ENCODE measurements at places on chromosomes 1 and 21.

DNA sequence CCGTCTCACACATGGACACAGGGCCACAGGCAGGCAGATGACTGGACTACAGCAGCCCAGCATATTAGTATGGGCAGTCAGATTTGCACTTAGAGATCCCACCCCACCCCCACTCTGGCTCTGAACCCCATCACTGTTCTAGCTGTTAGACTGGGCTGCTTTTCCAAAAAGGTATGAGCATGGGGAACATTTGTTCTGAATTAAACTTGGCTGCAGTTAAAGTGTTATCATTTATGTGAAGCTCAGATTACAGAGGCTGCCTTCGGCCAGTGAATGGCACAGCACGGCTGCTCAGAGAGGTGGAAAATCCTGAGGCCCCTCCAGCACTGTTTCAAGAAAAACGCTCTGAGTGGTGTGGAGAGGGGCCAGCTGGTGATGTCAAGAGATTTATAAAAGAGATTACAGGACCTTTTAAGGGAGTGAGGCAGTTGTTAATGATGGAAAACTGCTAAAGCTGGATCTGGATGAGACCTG lies 6.9 kb upstream of the NOS1AP start:
- DNase-seq: no peak

DNA sequence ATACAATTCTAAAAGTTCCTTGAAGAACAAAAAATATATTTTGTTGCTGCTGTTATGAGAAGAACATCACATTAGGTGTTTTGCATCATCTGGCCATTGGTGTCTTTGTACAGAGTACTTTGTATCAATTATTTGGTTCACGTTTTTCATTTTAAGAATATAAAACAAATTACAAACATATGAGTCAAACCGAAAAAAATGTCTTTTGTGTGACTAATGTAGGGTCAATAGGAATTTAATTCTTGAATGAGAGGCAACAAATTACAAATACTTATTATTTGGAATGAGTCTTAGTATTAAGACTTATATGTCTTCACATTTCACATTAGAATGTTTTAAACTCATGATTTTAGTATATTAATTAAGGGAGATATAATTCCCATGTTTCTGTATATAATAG lies 54.8 kb downstream of the NR5A2 start:
- no peak for DNase-seq

- DNase-seq: peak; percentile 93
Observed at GRCh38 chr1:22662318-22662717, 9.3 kb downstream of the C1QB start.

DNA sequence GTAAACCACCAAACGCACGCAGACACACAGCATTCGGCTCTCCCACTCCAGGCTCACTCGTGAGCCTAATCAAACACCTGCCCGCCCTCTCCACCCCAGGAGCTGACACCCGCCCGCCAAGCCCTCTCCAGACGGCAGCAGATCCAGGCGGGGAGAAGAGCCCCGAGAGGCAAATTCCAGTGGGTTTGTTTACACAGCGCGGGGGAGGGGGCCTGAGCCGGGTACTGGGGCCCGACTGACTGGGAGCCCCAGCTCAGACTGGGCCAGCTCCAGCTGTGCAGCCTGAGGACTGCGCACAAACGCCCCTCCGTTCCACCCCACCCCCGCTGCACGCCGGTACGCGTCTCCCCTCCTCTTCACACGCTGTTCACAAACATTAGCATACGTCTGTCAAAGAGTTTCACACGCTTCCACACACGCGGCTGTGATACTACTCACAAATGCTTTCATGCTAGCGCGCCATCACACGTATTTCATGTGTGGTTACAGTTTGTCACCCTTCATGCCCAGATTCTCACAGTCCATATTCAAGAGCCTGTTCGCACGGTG lies 1.0 kb upstream of the EFNA1 start:
- peak; percentile 55 for DNase-seq

DNA sequence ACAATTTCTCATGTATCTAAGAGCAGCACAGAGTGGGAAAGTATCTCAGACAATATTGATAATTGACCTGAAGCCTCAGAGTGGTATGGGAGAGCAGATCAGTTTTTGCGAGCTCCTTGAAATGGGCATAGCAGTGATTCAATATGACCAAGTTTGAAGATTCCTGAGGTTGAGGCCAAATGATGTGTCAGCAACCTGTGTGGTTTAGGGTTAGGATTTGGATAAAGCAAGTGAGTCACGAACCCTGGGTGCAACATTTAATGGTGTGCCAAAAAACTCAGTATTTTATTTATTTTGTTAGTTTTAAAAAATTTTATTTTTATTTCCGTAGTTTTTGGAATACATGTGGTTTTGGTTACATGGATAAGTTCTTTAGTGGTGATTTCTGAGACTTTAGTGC lies 92.5 kb upstream of the C21orf91 start:
- no peak for DNase-seq

GRCh38 chr1:60133000-60133673 lies 59.6 kb upstream of the C1orf87 start:
- no peak for DNase-seq

DNA sequence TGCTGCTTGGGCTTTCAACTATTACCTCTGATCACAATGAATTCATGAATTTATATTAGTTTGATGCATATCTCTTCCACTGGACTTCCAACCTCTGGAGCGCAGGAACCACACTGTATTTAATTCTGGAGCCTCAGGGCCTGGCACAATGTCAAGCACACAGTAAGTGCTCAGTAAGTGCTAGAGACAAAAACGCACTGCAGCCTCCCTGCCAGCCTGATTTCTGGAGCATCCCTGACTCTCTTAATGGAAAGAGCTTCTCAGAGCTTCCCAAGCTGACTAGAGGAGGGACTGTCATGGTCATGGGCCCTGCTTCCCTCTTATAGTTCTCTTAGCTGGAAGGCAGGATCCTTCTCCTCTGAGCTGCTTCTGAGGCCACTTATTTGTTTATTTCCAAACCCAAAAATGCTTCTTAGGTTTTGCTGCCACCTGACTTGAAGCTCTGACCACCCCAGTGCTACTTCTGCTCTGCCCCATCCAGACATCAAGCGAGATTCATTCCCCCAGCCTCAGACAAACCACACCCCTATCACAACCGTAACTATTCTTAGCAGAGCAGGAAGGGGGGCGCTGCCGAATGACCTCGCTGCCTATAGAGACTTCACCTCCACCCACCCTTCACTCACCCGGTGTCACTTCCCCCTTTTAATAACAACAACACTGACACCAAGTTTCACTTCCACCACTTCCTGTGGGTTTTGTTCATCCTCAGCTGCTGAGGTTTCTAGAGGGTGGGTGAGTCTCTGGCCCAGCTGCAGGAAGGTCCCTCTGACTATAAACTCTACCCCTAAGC lies 33.6 kb downstream of the NUAK2 start:
- peak; percentile 96 for DNase-seq

DNA sequence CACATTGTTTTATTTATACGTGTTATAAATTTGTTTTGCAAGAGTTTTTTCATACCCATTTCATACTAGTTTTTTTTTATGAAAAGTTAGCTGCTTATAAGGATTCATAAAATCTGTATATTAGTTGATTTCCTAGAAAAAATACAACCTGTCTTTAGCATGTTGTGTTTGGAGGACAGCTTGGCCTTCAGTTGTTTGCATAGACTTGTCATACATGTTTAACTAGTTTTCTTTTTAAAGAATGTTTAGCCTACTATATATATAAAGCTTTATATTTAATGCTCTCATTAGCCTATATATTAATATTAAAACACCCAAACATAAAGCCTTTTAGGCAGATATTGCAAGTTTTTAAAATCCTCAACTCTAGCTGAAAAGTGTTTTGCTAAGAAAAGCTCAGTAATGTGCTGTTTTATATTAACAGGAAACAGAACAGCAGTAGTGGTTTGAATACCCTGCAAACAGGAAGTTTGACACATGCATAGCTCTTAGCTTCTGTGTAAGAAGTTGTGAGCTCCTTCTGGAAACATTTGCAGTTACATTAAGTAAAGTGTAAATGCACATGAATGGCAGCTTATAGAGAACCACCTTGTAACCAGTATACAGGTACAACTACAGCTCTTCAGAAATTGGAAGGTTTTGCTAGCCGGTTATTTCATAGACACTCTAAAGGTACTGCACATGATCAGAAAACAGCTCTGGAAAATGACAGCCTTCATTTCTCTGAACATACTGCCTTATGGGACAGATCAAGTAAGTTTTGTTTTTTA lies at the start of gene PRKACB:
PRKACB (plus strand) TSS at position 476 of the 770 bp plus-strand sequence; CDS start at position 567, 91 bp downstream.
- DNase-seq: peak; percentile 55

DNA sequence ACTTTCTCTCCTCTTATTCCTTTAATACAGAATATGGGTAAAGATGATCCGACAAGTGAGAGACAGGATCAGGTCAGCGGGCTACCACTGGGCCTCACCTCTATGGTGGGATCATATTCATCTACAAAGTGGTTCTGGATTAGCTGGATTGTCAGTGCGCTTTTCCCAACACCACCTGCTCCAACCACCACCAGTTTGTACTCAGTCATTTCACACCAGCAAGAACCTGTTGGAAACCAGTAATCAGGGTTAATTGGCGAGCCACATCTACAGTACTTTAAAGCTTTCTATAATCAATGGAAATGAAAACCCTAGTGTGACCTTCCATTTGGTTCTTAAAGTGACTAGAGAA lies 643 bp downstream of the NRAS start:
- DNase-seq: no peak

GRCh38 chr1:86382878-86383277 lies 13.2 kb downstream of the ODF2L start:
- no peak for DNase-seq

DNA sequence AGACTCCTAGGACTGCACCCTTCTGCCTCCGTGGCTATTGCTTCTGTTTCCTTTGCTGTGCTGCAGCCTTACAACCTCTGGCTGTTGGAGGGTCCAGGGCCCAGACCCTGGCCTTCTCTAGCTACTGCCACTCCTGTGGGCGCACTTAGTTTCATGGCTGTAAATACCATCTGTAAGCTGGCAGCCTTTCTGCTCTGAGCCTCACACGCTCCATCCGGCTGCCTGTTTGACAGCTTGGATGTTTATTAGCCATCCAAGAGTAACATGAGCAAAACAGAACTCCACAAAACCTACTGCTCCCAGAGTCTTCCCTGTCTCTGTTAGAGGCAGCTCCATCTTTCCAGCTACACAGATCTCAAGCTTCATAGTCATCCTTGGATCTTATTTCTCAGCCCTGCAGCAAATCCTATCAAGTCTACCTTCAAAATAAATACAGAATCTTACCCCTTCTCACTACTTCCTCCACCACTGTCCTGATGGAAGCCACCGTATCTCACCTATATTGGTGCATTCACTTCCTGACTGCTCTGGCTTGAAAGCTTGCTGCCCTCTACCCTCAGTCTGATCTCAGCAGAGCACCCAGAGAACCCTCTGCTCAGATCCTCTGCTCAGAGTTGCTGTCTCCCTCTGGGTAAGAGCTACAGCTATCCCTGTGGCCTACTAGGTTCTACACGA lies 19.1 kb downstream of the SLC25A33 start:
- peak; percentile 66 for DNase-seq

DNA sequence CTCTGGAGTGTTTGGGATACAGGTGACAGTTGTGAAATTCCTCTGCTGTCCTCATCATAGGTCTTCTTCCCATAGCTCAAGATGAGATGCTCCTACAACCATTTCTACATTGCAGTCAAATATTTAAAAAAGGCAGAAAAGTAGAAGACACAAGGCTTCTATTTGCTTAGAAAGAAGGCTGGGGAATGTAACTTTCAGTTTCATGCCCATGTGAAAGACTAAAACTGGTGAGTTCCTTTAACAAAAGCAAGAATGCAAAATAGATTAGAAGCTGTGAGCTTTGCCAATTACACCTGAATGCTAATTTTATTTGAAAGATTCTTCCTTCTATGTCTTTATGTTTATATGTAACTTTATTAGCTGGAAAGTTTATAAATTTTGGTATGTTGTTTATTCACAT lies 1682.7 kb downstream of the BRINP3 start:
- DNase-seq: no peak

GRCh38 chr1:46466477-46467182 lies 23.0 kb upstream of the DMBX1 start:
- DNase-seq: no peak

DNA sequence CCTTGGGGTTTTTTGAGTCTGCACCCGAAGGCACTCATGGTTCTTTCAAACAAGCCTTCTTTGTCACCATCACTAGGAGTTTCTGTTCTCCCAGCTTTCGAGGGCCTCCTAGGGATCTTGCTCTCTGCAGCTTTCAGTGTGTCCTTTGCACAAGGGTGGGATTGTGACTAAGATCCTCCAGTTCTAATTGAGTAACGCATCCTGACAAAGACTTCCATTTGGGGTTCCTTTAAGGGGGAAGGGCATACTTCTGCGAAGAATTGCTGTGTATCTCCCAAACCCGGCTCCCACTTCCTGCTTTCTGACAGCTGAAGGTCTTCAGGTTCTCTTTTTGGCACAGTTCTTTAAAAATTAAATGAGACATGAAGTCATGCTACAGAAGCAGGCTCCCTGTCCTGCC lies 139.4 kb downstream of the EDEM3 start:
- DNase-seq: no peak

DNA sequence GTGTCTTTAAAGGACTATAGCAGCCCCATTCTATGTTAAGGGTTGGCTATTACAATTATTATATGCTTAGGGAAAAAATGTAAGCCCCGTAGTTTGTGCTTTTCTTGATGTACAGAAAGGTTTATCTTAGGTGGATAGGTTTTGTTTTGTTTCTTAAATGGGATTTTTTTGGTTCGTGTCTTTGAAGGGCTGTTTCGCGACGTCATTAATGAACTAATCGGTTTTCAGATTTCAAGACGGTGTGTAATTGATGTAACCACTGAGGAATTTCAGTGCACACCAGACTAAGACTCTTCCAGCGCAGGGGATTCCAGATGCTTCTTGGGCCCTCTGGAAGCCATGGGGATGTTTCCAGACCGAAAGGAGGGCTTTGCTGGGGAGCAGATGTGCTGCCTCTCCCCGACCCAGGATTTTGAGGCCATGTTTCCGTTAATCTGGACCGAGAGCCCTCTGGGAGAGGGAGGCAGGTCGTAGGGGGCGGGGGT lies 4.8 kb upstream of the SIM2 start:
- no peak for DNase-seq

GRCh38 chr1:189616893-189617292 lies 860.8 kb downstream of the BRINP3 start:
- DNase-seq: no peak

DNA sequence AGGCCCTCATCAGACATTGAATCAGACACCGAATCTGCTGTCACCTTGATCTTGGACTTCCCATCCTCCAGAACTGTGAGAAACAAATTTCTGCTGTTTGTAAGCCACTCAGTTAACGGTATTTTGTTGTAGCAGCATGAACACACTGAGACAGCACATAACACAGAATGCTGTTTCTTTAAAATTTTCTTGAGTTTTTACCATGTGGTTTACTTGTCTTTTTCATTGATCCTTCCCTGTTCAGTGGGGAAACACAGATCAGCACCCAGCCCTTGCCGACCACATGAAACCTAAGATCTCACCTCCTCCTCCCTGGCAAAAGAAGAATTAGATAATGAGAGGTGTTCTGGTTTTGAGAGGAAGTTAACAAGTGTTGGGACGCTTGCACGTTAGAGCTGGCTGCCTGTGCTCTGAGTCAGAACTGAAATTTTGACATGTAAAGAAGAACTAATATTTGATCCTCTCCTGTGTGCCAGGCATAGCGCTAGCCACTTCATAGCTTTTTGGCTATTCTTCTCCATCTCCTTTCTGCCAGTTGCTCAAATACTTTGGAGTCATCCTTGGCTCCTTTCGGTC lies 179.6 kb downstream of the DHRS3 start:
- DNase-seq: no peak
